ENCODE measurements at places on chromosomes 12 and 14.

DNA sequence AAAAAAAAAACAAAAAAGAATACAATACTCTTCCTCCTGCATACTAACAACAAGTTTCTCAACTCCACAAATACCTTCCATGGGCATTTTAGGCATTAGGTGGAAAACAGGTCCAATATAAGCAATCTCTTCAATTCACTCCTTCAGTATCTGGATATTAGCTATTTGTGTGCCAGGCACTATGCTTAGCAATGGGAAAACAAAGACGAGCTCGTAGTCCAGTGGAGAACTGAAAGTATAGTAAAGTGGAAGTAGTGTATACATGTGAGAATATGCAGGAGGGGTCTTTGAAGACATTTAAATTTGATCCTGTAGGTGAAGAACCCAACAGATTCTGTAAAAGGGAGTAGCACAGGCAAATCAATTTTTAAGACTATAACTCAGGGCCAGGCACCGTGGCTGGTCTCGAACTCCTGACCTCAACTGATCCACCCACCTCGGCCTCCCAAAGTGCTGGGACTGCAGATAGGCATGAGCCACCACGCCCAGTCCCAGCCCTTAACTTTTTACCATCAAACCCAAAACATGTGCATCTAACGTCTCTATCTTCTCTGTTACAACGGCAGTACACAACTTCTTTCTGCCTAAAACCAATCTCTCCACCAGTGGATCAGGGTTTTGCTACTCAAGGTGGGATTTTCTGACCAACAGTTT lies 10.6 kb downstream of the HECTD1 start:
- no peak for DNase-seq

DNA sequence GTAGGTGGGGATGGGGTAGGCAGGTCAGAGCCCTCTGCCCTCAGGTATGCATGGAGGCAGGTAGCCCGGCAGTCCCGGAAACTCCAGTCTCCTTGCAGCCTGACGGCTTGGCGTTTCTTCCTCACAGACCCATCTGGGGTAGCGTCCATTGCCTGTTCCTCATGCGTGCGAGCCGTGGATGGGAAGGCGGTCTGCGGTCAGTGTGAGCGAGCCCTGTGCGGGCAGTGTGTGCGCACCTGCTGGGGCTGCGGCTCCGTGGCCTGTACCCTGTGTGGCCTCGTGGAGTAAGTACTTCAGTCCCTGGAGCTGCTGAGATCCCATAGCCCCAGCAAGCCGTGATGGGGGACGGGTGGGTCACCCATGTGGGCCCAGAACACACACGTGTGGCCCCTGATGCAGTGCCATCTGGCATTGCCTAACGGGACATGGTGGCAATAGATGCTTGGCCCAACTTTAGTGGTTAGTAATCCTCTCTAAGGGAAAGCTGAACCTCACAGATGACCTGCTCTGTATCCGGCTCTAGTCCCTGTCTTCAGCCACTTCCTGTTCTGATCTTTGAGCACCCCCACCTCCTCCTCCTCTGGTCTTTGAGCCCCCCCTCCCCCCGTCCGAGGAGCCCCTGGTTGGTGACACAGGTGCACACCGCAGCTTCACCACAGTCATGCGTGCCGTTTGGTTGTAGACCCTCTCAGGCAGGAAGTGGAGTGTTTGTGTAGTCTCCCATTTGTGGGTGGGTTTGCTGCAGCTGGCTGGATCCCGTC lies 3.7 kb downstream of the SIVA1 start:
- no peak for DNase-seq

DNA sequence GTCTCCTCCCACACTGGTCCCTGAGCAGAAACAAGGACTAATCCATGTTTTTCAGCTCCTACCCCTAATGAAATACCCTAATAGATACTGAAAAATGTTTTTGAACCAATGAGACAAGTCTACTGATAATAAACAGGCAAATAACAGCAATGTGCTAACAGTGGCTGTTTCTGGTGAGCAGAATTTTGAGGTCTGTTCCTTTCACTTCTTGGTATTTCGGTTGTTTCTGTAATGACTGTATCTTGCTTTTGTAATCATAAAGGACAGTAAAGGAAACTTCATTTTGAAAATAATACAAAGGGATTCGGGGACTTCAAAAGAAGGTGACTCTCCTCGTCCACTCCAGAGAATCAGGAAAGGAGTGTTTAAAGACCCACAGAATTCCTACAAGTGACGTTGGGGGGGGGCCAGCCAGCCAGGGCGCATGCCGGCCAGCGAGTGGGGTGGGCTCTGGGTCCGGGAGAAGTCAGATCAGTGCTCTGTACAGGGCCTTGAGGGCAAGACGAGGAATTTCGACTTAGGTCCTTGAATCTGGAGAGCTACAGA lies 1.1 kb upstream of the CD9 start:
- no peak for DNase-seq

DNA sequence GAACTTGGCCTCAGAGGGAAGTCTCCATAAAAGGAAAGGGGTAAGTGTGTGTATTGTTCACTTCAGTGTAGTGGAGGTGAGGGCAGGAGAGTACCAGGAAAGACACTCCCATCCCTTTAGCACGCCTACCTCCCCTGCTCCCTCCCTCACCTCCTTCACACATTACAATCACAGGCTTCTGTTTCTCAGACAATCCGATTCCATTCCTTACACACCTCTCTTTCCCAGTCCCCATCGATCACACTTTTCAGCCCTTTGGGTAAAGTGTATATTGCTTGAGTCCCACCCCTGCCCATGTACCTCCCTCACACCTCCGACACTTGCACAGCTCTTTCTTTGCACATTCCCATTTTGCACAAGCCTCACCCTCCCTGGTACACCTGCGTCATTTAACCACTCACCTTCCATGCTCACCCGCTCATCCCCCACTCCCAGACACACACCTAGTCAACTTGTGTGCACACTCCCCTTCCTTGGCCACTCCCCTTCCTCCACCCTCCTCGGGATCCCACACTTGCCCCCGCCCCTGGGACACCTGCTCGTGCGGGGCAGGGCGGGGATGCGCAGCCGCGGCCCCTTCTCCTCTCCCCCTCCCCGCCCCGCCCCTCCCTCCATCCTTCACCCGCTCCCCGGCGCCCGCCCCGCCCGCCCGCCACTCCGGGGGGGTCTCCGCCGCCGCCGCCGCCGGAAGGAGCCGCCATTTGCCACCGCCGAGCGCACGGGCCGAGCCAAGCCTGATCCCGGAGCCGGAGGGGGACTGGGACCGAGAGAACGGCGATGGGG lies at the start of gene MARCHF9:
Gene MARCHF9, plus strand, starts transcription at position 693 of the 783 bp plus-strand sequence. CDS start 426 bp downstream, outside the sequence.
- no peak for DNase-seq

GRCh38 chr14:34098985-34099349 lies 148.1 kb upstream of the EGLN3 start:
- DNase-seq, result no peak

- DNase-seq, result no peak
Observed at GRCh38 chr12:79414252-79414651, 276.5 kb downstream of the PAWR start.

GRCh38 chr14:64707661-64708060 lies 3.4 kb downstream of the PLEKHG3 start:
- DNase-seq, result no peak

DNA sequence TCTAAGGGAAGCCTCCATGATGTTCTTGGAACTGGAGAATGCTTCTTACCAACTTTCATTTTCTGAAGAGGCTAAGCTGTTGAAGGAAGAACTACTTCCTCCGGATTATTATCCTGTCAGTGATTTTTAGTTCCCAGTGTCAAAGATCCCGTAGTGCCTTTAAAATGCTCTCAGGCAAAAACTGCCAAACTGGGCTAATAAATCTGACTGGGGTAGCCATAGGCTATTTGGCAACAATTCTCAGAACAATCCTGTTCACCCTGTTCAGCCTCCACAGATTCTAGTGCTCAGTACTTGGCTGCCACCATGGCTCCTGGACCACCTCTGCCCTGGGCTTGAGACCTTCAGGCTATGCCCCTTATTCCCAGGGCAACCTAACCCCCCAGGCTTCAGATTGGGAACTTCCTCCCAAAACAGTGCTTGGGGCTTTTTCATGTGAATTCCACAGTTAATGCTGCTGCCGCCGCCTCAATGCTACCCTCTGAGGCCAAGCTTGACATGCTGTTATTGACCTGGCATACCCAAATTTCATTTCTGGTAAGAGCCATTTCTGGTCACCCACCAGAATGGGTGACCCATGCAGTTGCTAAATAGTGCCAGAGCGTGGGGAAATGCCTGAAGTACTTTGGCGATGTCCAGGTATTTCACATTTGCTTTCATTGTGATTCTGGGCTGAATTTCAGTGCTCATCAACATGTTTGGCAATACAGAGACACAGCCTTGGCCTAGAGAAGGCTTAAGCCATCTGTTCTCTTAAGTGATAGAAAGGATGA lies 110.0 kb upstream of the ARHGAP5 start:
- no peak for DNase-seq

GRCh38 chr12:117441751-117442150 lies 80.3 kb upstream of the NOS1 start:
- no peak for DNase-seq

Measured in cortex of kidney (tissue), 1 donor.